C1 segment of cervical spinal cord (tissue), 14 donors: ENCODE measurements at places on chromosomes 13 and 19.

DNA sequence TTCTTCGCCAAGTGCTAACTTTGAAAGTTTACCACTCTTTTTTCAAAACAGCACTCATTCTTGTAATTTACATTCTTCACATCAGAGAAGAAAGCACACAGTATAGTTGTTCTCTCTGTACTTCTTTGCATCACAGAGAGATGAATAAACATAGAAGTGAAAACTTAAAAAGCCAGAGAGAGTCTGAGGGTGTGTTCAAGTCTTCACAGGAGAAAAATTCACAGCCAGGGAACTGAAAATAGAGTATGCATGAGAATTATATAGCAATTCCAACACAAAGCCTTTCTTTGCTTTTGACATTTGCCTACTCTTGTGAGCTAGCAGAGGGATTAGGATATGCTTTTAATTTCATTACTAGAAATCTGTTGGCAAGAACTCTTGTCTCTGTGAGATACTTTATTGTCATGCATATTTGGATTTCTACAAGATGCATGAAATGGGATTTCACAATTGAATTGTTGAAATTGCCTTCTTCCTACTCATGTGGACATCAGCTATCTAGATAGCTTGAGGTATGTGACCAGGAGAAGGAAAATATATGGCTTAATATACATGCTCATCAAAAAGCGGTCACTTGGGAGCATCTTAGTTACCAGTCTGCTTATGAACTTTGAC lies 166.1 kb downstream of the SLC7A1 start:
- DNase-seq, result no peak

DNA sequence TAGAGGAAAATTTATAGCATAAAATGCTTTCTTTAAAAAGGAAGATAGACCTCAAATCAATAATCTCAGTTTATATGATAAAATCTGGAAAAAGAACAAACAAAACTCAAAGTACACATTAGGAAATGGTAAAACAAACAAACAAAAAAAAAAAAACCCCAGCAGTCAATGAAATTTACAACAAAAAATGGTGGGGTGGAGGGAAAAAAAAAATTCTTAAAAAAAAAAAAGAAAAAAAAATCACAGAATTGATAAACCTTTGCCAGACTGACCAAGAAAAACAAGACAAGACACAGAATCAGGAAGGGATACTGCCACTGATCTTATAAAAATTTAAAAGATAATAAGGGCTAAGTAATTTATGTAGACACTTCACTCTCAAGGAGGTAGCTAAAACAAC lies 11.2 kb downstream of the TUBGCP3 start:
- DNase-seq, result no peak

GRCh38 chr13:43295825-43296564 lies 272.6 kb downstream of the DNAJC15 start:
- no peak for DNase-seq

DNA sequence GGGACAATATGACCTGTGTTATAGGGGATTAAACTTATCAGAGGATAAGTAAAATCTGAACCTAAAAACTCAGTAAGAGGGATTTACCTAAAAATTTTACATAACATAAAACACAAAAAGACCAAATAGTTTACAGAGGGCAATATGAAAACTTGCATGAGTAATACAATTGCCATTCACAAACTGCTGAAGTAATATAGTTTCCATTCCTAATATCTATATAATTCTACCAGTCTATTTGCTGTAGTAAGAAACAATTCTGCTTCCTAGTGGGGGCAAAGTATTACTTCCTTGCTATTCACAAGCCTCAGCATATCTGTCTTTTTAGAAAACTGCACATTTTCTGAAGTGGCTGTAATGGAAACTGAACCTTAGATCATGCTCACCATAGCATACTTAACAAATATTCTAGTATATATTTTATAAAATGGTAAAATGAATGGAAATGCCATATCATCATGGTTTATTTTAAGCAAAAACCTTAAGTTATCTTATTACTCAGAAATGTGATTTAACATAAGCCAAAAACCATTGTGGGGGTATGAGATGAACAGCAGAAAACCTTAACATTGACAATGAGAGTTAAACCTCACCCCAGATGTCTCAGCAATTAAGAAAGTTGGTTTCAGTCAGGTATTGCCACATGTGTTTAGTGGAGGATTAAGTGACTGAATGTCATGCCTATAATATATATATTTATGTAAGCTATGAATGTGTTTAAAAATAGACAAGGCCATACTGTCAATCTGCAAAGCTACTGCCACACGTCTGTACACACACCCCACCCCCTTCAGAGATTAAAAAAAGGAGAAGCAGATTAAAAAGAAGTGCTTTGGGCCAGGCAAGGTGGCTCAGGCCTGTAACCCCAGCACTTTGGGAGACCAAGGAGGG lies 136.8 kb downstream of the MIPEP start:
- DNase-seq, result no peak

DNA sequence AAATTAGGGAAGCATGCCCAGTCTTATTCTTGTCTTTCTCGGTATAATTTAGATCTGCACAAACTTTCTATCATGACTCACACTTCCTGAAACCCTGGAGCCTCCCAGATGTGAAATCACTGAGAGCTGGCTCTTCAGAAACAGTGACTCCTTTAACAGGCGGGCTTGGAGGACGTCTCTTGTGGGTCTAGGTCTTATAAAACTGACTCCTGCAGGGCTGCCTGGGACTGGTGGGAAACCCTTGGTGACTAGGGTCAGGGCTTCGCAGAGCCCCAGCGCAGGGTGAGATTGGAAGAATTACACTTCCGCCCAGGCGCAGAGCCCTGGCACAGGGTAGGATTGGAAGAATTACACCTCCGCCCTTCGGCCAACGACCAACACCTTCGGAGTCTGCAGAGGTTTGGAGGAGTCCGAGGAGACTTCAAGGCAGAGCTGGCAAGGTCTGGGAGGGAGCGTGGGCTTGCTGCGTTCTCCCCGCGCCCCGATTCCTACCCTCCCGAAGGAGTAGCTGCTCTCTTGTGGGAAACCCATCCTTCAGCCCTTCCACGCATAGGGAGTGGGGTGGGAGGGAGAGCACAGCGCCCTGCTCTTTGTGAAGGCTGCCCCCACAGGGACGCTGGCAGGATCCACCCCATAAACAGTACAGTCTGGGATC lies 43.4 kb upstream of the MAP3K10 start:
- no peak for DNase-seq

GRCh38 chr19:50252111-50252886 lies 48.9 kb downstream of the MYH14 start:
- DNase-seq, result no peak

GRCh38 chr19:4057931-4058692 lies 8.6 kb downstream of the ZBTB7A start:
- DNase-seq, result no peak

GRCh38 chr19:28636016-28636629 lies 576.8 kb downstream of the UQCRFS1 start:
- no peak for DNase-seq

GRCh38 chr19:55651236-55651635 lies 3.2 kb downstream of the CCDC106 start:
- no peak for DNase-seq
